ENCODE measurements at places on chromosomes 1 and 21.

- DNase-seq, result no peak
Observed at GRCh38 chr1:59046134-59046533, 250.8 kb upstream of the FGGY start.

- no peak for DNase-seq
Observed at GRCh38 chr1:1222575-1223225, 8.7 kb upstream of the TNFRSF4 start.

- no peak for DNase-seq
Observed at GRCh38 chr1:22971611-22972405, 858 bp downstream of the LACTBL1 start.

GRCh38 chr1:147634645-147635044 lies 35.7 kb downstream of the ACP6 start:
- DNase-seq, result no peak

- peak; percentile 98 for DNase-seq
Observed at GRCh38 chr1:159881622-159882526, 18.1 kb downstream of the CFAP45 start.

- no peak for DNase-seq
Observed at GRCh38 chr1:197585809-197586208, 189.5 kb downstream of the DENND1B start.
